ENCODE measurements at places on chromosomes 4 and X. TPM values are rescaled to one million over a fixed set of nuclear protein-coding genes. Genes with fewer than 3 reads are reported as not detected.
A peak's percentile ranks its signal among the peaks of the same experiment; 100 is the strongest.

Gene TACC3
- total RNA-seq = 301 TPM

Gene CDKL5
- total RNA-seq = 1.3 TPM

Gene NHSL2
- total RNA-seq = 1.1 TPM

DNA sequence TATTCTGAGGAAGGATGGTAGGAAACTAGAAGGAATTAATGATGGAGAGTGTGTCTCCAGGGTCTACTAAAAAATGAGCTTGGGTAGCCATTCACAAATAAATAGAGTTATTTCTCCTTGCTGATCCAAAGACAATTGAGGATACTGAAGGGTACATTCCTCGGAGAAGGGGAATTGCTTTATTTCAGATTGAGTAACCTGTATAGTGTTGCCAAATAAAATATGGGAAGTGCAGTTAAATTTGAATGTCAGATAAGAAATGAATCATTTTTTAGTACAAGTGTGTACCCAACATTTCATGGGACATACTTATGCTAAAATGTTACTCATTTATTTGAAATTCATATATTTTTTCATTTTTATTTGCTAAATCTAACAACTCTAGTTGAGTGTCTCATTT is 16.0 kb upstream of the VSIG1 start:
- DNase-seq = no peak

DNA sequence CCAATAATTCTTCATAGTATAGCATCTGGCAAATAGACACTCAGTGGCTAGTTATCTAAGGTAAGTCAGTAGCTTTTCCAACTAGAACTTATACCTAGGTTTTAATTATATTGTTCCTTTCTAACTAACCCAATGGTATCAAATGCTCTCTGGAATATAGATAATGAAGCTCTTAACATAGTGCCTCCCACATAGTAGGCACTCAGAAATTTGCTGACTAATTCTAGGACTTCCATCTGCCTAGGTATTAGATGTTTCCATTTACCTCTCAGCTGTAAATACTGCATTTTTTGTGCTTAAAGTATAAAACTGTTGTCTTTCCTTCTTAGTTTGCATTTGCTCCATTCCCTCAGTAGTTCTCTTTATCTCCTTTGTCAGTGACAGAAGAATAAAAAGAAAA is 214.3 kb upstream of the SPRY1 start:
- DNase-seq = no peak

GRCh38 chr4:26194764-26195163 is 126.0 kb upstream of the RBPJ start:
- DNase-seq = no peak

DNA sequence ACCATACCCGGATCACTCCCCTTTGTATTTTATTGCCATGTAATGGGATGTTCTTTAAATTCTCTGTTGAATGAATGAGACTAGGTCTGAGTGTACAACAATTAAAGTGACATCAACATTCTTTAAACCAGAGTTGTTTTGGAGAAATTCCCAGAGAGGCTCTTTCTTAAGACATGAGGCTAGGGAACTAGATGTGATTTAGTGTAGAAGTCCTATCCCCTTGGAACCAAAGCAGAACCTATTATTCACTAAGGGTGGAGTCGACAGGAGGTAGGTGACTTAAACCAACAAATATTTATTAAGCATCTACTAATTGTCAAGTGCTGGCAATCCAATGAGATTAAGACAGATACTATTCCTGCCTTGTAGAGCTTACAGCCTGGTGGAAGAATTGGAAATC is 1.7 kb downstream of the EIF1AX start:
- no peak for DNase-seq

GRCh38 chrX:19152762-19153161 is 30.5 kb upstream of the ADGRG2 start:
- DNase-seq = no peak

GRCh38 chrX:1011691-1012283 is 200.7 kb downstream of the CRLF2 start:
- DNase-seq = peak; percentile 12

Data from activated CD4-positive, alpha-beta T cell treated with anti-CD3 and anti-CD28 coated beads, Interleukin-2, amount 10 ng/mL, durations not matched to agents 7 days and 5 days (primary cell).